AG04450 (cell line): ENCODE measurements at places on chromosomes 1 and 21.

DNA sequence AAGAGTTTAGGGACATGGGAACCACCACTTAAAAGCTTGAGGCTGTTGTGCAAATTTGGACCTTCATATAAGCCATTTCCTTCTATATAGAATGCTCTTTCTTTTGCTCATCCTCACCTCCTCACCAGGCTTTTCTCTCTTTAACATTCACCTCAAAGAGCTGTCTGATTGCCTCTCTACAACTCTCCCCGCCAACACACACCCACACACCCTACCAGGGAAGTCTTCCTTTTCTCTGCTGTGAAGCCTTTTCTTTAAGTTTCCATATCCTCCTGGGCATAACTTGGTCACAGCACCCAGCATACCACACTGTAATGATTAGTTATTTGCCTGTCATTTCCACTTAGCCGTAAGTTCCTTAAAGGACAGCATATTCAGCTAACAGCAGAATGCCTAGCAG lies 40.6 kb downstream of the WLS start:
- no peak for DNase-seq

DNA sequence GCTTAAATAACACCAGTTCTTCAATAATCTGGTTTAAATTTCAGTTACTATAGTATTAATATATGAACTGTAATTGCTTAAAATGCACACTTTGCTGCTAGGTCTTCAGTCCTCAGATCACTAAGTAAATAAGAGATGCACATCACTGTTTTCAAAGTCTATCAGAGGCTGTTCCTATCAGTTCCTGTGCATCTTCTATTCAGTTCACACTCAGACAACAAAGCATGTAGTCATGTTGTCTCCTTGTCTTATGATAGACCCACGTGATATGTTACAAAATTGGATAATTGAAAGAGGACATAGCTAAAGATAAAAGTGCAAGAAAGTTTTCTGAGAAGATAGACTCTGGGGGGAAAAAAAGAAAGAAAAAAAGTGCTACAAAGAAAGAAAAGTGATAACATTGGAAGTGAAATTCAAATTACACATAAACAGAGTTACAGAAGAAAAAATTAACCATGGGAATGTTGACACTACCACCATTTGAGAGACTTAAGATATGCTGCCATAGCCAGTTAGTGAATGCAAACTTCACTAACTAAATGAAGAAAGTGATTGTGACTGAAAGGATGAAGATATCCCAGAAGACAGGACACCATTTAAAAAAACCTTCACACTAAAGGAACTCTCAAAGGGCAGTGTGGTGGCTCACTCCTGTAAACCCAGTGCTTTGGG lies 33.9 kb upstream of the TSNAX start:
- no peak for DNase-seq

- no peak for DNase-seq
These were observed 378.7 kb downstream of the SEC16B start for GRCh38 chr1:177591155-177591554.

GRCh38 chr1:230594214-230594773 lies 48.0 kb upstream of the COG2 start:
- no peak for DNase-seq

DNA sequence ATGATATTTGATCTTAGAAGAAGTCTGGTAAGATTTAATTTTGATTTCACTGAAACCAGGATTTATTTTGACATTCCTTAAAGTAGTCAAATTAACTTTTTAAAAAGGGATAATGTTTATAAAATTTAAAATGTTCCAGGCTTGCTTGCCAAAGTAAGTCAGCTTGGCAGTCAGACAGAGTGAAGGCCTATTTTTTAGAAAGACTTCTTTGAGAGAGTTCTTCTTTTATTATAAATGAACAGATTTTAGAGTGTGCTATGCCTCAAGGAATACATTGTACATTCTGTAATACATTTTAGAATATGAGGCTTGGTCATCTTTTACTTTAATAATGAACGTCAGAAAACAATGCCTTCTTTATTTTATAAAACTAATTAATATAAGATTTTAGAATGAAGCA lies 138.7 kb downstream of the DISP1 start:
- DNase-seq: no peak
